GM04503 (cell line): ENCODE measurements at places on chromosomes 4 and X.

GRCh38 chr4:153668647-153669046 lies 15.4 kb upstream of the TLR2 start:
- DNase-seq: no peak

GRCh38 chr4:80619070-80619674 lies 283.6 kb downstream of the CFAP299 start:
- DNase-seq: no peak

DNA sequence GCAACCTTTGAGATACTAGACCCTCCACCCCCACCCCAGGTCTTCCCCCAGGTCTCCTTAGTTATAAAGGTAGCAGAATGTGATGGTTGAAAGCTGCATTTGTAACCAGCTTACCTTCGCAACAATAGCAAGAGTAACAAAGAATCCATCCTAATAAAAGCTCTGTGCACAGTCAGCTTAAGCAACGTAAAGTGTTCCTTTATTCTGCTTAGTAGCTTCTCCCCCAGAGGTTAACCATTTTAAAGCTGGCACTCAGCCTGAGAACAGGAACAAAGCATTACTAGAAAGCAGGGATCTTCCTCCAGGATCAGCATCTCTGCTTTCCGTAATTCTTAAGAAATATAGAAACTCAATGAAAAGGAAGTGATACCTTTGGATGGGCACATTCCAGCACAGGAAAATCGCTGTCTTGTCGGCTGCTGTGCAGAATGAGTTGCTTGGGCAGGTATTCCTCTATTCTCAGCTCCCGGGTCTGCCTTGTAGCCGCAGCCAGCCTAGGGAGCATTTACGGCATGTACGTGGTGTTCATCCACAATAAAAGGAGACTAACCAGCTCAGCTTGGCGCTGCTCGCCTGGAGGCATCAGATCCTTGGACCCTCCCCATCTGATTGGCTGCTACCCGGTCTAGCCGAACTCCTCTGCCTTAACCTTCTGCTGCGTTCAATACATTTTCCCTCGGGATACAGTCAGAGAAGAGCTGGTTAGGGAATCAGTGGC lies 113.0 kb upstream of the TLR3 start:
- no peak for DNase-seq

DNA sequence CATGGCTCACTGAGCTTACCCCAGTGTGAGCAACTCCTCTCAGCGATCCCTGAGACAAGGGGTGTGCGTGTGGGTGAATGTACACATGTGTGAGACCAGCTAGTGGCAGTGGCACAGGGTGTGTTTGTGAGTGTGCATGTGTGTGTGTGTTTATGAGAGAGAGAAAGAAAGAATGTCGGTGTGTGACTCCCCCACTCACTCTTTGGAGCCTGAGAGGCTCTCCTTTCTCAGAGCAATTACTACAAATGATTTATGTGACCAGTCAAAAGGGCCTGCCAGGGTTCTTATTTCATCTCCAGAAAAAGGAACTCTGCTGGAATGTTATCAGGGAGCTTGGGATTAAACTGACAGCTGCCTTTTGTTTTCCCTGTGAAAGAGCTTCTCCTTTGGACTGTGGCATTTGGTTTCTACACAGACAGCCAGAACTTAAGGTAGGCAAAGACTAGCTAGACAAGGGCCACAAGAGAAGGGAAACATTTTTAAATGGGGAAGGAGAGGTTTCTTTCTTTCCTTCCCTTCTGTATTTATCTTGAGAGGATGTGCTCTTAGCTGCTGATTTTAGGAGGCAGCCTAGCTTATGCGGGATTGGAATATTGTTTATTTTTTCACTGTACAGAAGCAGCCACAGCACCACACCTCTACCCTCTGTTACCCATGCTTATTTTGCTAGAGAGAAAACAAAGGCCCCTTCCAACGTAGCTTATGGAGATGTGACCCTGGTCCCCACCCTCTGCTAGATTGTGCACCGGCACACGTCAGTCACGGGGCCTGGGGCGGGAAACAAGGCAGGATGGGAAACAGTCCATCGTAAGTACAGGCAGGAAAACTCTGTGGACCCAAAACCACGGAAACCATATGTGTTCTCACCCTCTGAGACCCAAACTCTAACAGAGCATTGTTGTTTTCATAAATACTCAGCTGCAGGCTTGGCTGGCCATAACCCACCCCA lies 143.5 kb downstream of the MGST2 start:
- DNase-seq: no peak

GRCh38 chr4:73698217-73698616 lies 42.2 kb upstream of the CXCL8 start:
- DNase-seq: no peak

DNA sequence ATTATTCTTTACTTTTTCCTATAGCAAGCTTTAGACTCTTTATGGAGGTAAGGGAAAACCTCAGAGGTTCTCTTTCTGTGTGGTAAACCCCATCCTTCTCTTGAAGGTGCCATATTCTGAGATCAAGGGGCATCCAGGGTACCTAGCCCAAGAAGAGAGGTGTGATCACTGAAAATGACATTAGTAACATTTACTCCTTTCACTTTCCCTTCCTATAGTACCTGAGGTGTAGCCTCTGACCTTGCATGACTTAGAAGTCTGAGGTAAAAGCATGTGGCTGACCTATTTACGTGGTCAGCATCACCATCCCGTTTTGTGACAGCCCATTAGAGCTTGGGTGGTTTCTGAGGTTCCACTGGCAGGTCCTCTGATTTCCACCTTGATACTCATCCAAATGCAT lies 25.7 kb downstream of the SGMS2 start:
- DNase-seq: no peak

DNA sequence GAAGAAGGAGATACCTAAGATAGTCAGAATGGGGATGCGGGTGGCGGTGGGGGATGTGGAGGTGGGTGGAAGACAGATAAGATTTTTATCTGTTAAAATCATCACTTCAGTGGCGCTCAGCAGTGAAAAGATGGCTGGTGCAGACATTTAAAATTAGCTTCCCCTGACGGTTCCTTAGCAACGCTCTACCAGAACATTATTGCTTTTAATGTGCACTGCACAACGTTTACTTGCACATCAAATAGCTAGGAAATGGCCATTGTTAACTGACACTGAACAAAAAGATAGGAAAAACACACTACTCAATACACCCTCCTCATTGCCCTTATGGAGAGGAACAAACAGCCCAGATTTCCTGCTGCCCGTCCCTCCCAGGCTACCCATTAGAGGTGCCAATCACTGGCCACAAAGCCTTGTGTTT lies 61.0 kb upstream of the FTHL17 start:
- no peak for DNase-seq

DNA sequence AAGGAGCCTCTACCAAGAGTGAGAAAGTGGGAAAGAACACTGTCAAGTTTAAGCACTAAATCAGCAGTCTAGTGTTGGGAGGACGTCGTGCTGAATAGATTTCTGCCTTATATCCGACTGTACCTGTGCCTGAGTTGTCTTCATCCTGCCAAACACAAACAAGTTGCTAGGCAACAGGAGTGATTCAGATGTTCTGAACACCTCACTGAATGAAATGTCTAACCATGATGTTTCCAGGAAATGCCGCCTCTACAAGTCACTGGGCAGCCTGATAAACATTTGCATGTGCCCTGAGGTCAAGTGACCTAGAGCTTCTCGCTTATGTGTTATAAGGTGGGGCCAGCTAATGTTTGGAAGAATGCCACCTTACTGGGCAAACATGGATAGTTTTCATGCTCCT lies 37.9 kb downstream of the SGMS2 start:
- DNase-seq: no peak

GRCh38 chr4:167456619-167457018 lies 222.3 kb upstream of the SPOCK3 start:
- no peak for DNase-seq

DNA sequence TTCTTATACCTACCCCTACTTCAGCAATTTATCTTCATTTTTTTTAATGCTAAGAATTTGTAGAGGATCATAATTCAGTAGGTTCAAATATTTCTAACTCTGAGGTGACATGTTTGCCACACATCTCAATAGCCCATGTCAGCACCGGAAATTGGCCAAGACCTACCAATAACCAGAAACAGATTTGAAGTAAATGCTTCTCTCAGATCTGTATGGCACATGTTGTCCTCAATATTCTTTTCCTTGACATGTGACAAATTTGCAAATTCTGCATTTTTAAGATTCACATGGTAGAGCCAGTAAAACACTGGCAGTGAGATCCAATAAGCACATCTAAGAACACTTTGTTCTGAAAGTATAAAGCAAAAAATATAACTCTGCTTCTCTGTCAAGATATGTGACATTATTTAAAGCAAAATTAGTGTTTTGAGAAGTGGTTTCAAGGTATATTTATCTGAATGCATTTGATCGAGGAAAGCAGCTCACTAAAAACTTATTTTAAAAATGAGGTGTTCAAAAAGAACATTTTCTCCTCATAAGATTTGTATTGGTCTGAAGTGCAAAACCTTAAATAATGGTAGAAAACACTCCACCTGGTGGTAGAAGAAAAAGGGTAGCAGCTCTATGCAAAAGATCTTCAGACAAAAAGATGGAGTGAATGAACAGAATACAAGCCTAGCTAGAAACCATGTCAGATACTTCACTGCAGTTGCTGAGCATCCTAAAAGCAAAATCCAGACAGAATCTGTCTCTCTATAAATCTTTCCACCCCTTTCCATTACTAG lies 513.8 kb upstream of the FAM241A start:
- DNase-seq: no peak

GRCh38 chr4:24529555-24529954 lies 54.8 kb downstream of the DHX15 start:
- DNase-seq: no peak

DNA sequence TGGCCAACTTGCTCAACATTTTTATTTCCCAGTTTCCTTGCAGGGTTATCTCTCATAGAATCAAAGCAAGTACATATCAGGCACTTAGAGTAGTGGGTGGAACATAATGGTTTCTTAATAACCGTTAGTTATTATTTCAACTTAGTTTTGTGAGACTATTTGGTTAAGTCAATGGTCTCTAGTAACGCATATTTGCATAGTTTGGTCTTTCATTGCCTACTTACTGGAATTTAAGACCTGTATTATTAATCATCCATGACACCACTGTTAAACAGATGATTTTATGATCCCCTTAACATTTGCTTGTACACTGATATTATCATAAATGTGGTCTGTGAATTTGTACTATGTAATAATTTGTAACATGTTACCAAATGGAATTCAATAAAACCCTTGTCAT lies 70.9 kb upstream of the SMIM31 start:
- DNase-seq: no peak

GRCh38 chr4:60544981-60545380 lies 655.1 kb upstream of the ADGRL3 start:
- DNase-seq: no peak

- DNase-seq: peak; percentile 89
Observed at GRCh38 chr4:126899331-126899801, 733.4 kb upstream of the INTU start.

GRCh38 chr4:17336524-17336961 lies 175.3 kb downstream of the QDPR start:
- DNase-seq: no peak

DNA sequence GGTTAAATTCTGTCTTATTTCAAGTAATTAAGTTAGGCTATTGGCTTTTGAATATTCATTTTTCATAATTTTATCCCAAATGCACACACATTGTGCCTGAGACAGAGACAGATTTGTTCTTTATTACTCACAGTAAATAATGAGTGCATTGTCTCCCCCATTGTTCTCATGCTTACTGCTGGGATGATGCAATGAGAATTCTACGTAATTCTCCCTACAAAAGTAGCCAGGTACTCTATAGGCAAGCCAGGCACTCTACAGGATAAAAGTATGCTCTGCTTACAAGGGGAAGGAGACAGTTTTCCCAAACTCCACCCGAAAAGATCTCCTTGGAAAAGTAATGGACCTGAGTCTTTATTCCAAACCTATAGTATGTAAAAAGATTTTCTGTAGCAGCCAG lies 1890.7 kb upstream of the PCDH10 start:
- DNase-seq: no peak

- DNase-seq: no peak
Observed at GRCh38 chr4:6408263-6408662, 64.2 kb downstream of the PPP2R2C start.

DNA sequence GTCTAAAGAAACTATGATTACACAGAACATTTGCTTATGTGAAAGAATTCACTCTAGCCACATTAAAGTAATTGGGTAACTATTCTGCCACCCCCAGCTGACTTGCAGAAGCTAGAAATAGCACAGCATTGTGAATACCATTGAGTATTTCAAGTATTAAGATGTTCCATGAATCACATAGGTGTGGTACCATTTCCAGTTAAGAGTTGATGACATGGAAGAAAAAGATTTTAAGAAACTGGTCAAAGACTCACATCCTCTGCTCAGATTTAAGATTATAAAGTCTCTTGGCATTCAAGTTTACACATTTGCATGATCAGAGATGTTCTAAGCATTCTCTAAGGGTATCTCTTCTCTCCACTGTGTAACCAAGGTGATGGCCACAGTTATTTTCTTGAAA lies 287.5 kb downstream of the CAMK2D start:
- peak; percentile 86 for DNase-seq

DNA sequence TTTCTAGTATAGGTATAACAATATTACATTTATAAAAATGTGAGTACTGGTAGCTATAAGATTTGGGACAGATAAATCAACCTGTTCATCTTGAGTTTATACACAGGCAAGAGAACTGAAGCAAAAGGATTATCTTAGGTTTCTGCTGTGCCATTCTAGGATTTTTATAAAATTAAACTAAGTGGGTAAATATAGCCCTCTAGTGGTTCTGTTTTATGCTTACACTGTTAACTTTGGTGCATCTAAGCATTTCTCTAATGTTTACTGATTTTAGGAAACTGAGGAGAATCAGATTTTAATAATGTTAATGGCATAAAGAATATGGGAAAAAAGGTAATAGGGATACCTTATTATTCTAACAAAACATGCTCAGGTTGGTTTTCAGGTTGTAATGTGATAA lies 1.1 kb upstream of the RRH start:
- DNase-seq: no peak

DNA sequence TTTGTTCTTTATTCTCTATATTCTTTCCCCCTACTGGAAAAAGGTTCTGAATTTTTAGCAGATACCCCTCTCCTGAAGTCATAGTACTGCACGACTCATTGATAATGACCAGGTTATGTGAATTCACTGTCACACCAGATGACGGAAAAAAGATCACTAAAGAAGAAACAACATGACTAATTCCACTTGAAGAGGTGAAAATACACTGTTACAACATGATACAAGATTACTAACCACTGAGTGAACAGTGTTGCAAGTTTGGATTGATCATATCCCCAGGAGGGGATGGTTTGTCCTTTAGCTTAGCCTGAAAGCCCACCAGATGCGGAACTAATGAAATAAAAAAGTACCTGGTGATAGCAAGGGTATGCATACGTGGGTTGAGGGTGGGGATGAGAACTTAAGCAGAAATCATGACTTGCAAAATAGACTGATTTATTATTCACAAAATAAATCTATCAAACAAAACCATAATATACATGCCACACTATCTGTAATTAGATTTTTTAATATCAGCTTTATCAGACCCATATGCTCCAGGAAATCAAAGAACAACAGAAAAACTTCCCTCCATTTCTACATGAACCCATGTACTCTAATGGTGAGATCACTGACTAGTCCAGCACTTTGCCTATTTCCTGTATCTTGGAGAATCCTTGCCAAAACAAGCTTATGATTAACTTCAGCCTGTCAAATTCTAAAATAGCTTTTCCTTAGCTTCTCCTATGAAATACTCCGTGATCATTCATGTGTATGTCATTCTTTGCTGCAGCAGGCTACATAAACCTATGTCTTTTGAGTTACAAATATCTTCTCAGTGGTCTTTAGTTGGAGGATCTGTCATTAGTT lies 257.4 kb upstream of the AGA start:
- DNase-seq: no peak

- no peak for DNase-seq
Observed at GRCh38 chr4:153530284-153530999, 64.3 kb downstream of the TMEM131L start.
